ENCODE measurements at places on chromosomes 2 and 18.
A peak's percentile ranks its signal among the peaks of the same experiment; 100 is the strongest.

DNA sequence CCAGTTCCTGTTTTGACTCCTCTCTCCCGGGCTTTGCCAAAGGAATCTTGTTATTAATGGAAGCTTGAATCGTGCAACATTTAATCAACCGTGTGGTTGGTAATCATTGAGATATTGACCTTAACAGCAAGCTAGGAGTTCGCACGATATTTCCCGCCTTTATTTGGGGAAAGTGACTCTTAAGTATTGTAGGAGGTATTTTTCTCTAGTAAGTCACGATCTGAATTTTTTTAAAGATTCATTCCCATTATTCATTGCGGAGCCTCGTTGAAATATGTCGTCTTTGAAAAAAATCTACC is 663 bp downstream of the NUP35 start:
- no peak for DNase-seq

- DNase-seq, result no peak
These were observed 90.4 kb downstream of the OSBPL6 start for GRCh38 chr2:178284613-178285286.

- no peak for DNase-seq
These were observed 85.6 kb upstream of the TAF1B start for GRCh38 chr2:9757501-9758264.

DNA sequence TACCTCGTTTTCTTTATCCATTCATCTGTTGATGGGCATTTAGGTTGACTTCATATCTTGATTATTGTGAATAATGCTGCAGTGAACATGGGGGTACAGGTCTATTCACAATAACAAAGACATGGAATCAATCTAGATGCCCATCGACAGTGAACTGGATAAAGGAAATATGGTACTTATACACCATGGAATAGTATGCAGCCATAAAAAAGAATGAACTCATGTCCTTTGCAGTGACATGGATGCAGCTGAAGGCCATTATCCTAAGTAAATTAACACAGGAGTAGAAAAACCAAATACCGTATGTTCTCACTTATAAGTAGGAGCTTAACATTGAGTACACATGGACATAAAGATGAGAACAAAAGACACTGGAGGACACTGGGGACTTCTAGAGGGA is 111.6 kb downstream of the LAMA3 start:
- no peak for DNase-seq

- DNase-seq, result no peak
These were observed 95.4 kb downstream of the DOCK10 start for GRCh38 chr2:224946895-224947294.

- DNase-seq, result no peak
These were observed 61.0 kb upstream of the TAF1B start for GRCh38 chr2:9782197-9782719.

DNA sequence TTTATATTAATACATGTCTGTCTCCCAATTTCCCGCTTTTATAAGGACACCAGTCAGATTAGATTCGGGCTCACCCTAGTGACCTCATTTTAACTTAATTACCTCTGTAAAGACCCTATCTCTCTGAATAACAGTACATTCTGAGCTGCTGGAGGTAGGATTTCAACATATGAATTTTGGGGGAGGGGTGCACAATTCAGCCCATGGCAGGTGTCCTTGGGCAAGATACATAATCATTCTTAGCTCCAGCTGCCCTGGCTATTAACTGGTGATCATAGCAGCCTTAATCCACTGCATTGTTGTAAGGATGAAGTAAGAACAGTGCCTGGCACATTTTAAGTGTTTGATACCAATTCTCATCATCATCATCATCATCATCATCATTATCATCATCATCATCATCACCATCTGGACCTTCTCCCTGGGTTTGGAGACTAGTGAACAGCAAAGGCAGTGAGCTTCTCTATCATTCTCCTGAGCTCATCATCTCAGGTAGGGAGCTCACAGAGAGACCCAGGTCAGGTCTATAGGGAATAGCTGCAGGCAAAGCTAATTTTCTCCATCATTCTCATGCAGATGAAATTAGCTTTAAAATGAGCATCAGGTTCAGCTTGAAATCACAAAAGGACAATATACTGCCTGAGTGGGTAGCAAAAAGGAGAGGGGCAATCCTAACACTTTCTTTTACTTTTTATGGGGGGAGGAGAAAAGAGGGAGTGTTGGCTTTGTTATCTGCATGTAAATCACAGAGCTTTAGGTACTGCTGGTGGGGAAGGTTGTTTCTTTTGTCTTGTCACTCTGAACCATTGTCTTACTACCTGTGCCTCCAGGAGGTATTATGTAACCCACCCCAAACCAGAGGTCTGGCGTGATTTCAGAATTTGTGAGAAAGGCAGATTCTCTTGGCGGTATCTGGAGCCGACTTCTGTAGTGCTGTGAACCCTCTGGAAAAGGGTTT is 125.5 kb upstream of the SPRED2 start:
- no peak for DNase-seq

GRCh38 chr2:61158356-61158955 is 3.5 kb upstream of the C2orf74 start:
- no peak for DNase-seq

DNA sequence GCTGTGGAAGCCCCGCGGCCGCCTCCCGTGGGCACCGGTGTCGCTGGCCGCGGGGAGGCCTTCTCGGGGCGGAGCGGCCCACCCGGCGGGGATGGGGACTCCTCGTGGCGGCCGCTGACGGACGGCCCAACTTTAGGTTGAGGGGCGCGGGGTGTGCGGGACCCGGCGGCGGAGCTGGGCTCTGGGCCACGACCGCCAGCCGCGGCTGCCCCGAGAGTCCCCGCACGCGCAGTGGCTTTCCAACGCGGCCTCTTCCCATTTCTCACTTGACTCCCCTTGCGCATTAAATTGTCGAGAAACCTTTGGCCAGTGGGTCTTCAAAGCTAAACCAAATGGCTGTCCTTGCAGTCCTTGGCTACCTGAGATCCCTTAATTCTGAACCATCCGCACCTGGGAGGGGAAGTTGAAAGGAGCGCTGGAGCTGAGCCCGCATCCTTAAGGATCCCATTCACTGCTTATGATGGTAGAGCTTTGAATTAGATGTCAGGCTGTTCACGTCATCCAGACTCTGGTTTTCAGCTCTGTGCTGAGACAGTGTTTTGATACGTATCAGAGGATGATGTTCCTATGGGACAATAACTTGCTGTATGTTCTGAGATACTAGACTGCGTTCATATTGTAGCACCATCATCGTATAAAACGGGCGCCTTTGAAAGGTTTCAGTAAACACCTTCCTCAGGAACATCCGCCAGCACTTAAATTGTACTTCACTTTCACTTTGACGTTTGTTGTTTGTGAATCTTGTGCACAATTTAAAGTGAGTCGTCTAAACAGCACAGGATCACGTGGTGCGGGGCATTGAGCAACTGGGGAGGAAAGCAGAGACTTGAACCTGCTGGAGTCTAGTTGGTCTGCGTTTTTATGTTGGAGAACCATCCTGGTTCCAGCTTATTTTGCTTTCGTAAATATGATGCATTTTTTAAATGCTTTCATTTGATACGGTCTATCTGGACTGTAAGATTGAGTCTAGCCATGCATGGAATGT is 874 bp downstream of the CLIP4 start:
- DNase-seq, result peak; percentile 66

DNA sequence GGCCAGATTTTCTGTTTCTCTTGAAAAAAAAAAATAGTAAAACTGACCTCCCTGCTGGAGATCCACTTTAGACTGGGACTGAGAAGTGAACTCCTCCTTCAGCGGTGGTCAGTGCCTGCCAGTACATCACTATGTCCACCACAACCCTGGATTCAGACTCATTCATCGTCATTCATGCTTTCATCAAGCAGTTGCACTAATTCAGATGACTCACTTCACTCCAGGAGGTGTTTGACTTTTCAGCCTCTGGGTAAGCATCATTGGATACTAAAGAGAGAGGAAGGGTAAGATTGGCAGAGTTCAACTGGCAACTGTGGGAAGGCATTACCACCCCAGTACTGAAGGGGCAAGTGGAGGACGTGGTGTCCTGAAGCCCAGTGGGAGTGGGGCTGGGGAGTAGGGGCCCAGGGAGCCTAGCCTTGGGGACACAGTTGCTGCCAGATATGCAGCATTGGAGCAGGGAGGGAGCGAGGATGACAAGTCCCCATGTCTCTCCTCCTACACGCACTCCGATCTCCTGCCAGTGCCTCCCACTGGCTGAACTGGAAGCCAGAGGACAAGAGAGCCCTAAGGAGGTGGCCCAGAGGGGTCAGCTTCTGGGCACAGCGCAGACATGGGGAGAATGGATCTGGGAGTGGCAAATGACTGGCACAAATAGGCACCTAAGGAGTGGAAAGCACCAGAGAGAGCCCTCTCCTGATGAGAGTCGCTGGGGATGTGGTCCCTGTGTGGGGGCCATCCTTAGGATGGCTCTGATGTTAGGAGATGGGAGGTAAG is 111.1 kb downstream of the TGFA start:
- DNase-seq, result no peak

GRCh38 chr2:235270956-235271355 is 222.9 kb upstream of the AGAP1 start:
- DNase-seq, result no peak

DNA sequence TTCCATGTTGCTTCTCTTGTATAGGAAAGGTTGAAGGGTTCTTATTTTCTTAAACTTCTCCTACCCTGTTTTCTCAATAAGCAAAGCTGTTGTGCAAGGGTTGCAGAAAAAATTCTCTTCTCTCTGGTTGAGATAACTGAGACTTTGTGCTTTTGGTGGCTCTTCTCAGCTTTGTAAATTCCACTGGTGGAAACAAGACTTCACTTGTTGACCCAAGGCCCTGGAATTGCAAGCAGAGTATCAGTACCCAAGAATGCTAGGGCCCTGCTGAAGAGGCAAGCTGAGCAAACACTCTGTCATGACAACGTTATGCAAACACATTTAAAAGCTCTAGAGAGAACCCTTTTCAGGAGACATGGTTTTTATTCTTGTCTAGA is 294.7 kb upstream of the EPAS1 start:
- no peak for DNase-seq

DNA sequence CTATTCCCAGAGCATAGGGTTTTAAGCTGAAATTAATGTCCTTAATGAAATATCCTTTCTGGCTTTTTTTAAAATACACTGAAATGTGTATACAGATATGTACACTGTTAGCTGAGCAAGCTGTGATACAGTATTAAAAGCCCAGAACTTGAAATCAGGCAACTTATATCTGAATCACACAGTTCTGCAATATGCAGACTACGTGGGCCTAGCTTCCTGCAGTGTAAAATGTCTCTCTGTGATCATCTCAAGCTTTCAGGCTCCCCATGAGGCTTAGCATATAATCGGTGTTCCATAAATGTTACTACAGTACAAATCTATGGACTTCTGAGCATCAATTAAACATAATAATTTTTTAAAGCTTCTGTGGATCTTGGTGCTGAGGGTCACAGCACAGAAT is 8.2 kb downstream of the FBXO15 start:
- no peak for DNase-seq

All from hematopoietic multipotent progenitor cell treated with erythropoietin and hydrocortisone succinate and interleukin-3 and kit ligand, for 15 days (in vitro differentiated cells).